Type B pancreatic cell (in vitro differentiated cells): ENCODE measurements at places on chromosomes 6 and 20.

DNA sequence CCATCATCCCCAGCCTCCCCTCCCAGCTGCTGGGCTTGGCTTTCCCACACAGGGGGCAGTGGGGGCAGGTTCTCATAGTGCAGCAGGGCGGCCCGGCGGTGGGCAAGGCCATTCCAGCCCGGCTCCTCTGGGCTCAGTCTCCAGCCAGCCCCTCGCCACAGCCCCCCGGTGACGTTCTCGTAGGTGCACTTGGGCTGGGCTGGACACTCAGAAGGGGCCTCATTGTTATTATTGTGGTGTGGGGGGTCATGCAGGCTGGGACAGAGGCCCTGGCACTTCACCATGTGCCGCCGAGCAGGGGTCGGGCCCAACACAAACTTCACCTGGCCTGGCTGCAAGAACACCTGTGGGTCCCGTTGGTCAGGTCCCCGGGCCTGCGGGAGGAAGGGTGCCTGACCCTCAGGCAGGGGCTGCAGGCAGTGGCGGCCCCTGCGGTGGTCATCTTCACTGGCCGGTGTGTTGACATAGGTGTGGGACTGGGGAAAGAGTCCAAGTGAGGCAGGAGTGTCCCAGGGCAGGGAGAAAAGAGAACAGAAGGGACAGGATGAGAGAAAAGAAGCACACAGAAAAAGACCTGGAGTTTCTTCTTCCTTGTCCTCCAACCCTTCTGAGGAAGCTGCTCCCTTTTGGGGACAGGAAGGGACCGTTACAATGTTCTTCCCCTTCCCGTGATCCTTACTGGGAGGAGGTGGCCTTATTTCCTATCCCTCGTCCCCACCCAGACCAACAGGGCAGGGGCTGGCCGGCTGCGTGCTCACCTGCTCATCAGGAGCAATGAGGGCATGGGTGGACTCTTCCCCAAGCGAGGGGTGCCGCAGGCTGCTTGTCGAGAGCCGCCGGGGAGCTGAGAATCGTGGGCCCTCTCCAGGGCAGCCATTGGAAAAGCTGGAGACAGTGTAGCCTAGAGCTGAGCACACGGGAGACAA lies 8.4 kb downstream of the FRS3 start:
- DNase-seq: no peak

- DNase-seq: no peak
These were observed 11.4 kb downstream of the SLC2A4RG start for GRCh38 chr20:63750807-63751470.

GRCh38 chr6:142839686-142840040 lies 105.3 kb downstream of the HIVEP2 start:
- no peak for DNase-seq

- DNase-seq: no peak
These were observed 26.5 kb downstream of the GLO1 start for GRCh38 chr6:38676236-38676973.

DNA sequence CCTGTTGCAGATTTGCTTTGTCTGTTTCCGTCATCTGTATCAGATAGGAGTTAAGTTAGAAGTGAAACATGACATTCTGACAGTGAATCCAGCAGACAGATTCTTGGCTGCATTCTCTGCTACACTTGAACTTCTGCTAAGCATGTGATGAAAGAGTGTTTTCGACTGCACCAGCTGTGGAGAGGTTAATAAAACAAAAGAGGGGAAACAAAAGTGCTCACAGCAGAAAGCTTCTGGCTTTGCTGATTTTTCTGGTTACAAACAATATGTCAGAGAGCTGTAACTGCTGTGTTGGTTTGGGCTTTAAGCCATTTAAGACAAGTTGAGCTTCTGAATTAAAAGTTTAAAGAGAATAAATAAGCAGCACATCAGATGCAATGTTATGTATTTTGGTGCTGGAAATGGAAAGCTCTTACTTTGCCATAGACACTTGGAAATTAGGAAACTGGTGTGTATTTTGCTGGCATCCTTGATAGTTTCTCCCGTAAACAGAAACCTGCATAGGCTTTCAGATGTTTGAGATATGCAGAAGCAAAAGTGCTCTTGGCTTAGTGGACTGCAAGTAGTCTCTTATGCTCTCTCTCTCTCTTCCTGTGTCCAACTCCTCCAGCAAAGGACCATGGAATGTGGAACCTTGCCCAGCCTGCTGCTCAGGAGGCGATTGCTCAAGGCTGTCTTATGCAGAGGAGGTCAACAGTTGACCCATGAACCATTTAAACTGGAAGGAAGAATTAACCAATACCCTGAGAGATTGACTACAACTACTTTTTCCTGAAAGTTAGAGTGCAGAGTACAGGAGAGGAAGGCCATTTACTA lies 104.9 kb downstream of the RPS12 start:
- no peak for DNase-seq

DNA sequence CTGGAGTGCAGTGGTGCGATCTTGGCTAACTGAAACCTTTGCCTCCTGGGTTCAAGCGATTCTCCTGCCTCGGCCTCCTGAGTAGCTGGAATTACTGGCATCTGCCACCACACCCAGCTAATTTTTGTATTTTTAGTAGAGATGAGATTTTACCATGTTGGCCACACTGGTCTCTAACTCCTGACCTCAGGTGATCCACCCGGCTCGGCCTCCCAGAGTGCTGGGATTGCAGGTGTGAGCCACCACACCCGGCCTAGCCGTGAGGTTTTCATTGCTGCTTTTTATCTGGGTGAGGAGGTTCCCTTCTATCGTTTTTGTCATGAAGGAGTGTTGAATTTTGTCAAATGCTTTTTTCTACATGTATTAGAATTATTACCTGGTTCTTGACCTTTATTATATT lies 23.9 kb downstream of the SRC start:
- DNase-seq: no peak

DNA sequence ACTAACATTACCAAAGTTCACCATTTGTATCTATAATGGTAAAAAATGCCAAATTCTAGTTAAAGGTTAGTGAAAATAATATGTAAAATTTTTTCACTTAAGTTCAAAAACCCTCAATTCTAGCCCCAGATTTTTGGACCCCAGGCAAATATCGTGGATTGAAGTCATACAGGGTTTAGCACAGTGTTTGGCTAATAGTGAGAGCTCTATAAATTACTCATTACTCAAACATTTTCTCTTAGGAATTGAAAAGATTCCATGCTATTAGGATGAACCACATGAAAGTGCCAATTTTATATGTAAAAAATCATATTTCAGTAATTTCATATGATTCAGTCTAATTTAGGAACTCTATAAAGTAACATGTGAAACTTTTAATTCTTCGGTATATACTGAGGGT lies 170.3 kb upstream of the PREP start:
- no peak for DNase-seq

- DNase-seq: peak; percentile 62
These were observed 14.5 kb downstream of the NPEPL1 start for GRCh38 chr20:58706975-58707681.

DNA sequence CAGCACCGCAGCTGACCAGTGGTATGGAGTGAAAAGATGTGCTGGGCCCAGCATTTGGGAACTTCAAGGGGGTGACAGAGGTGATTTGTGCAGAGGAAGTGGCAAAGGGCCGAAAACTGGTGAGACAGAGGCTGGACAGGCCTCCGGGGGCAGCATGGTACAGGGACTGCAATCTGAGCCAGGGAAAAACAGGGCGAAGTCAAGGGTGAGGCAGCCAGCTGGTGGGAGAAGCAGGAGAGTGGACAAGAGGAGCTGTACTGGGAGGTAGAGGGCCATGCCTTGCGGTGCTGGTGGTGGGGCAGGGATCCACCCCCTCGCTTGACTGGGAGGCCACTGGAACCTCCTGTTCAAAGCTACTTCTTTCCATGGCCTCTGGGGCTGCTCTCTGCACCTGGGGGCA lies 7.3 kb upstream of the GFRA4 start:
- no peak for DNase-seq

- DNase-seq: no peak
These were observed 385.7 kb upstream of the MMS22L start for GRCh38 chr6:97668716-97669115.

DNA sequence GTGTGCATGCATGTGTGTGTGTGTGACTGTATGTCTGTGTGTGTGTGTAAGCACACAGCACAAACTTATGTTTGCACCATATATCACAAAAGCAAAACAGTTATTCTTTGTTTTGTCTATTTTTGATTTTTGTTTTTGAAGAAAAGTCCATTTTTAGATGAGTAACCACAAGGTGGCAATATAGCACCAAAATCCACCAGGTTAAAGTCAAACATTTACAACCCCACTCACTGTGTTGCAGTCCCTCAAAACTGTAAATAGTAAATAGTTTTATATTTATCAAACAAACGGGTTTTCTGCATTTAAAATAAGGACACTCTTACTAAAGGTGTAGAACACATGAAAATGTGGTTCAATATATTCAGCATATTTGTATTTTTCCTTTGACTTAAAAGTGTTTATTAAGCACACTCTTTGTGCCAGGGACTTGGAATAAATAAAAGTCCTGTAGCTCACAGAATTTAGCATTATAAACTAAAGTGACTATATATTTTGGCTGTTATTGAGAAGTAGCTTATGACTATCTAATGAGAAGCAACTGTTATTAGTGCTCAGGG lies 118.5 kb downstream of the GFRAL start:
- DNase-seq: no peak

DNA sequence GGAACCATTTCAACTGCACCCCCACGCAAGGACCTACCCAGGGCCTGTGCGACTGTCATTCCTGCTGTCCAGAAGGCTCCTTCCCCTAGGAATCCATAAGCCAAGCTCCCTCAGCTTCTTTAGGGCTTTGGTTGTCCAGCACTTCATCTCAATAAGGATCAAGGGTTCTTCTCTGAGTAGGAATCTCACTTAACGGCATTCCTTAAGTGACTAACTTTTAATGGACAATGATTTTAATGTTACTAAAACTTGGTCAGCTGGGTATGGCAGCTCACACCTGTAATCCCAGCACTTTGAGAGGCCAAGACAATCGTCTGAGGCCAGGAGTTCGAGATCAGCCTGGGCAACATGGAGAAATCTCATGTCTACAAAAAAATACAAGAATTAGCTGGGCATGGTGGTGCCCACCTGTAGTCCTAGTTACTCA lies 13.4 kb downstream of the UBE2V1 start:
- DNase-seq: no peak

GRCh38 chr6:1856381-1856780 lies 246.7 kb downstream of the FOXC1 start:
- no peak for DNase-seq

GRCh38 chr6:161037873-161038228 lies 46.3 kb downstream of the MAP3K4 start:
- no peak for DNase-seq

GRCh38 chr6:168026925-168027324 lies 29.5 kb downstream of the KIF25 start:
- DNase-seq: no peak

GRCh38 chr20:25287631-25288290 lies 39.9 kb downstream of the PYGB start:
- no peak for DNase-seq

DNA sequence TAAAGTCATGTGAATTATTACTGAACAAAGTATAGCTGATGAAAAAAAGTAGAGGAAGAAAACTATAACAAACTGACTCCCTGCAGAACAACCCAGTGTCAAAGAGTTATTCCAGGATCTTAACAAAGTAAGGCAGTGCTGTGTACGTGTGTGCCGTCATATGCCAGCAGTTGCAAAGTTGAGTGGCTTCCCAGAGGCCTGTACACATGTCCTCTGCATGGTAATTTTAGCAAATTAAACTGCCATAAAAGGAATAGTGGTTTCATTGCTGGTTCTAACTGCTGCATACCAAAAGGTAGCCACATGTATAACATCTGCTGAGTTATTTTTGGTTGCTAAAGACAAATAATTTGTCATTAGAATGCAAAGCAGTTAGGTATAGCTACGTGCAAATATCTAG lies 44.8 kb downstream of the RIPOR2 start:
- no peak for DNase-seq

GRCh38 chr6:166769648-166770047 lies 142.6 kb upstream of the RPS6KA2 start:
- DNase-seq: peak; percentile 36

DNA sequence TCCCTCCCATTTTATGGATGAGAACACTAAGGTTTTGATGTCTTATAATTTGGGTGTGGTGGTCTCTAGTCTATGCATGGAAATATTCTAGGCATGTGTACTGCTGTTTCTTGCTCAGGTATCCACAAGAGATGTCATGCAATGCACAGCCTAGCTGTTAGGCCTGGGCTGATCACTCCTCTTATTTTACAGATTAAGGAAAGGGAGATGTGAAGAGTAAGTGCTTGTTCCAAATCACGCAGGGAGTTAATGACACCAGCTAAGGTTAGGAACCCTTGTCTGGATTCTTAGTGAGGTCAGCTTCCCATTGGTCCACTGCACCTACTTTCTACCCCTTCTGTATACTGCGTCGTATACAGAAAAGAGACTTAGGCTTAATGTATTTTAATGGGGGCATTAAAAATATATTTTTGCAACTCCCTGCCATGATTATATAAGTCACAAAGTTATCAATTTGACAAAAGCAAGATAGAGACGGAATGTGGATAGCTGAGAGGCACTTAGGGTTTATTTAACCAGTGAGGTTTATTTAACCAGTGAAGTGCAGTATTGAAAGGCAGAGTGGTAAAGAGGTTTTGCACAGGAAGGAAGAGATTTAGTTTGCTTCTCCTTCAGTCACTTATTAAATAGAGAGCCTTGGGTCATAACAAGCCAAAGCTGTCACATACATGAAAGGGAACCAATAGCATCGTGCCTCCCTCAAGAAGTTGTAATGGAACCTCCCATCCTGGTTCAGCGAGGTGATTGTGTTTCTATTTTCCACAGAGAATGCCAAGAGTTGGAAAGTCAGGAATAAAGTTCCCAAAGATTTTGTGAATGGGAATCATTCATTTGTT lies 95.0 kb upstream of the FAM184A start:
- DNase-seq: no peak

- DNase-seq: no peak
These were observed 327.3 kb upstream of the HSF2 start for GRCh38 chr6:122072014-122072647.
